Tracheal epithelial cell (primary cell): ENCODE measurements at places on chromosomes 6 and 20. TPM values are rescaled to one million over a fixed set of nuclear protein-coding genes. Genes with fewer than 3 reads are reported as not detected.

CCN5 gene
- total RNA-seq, result not detected in 2 replicates

GRM1 gene
- total RNA-seq, result not detected in 2 replicates

IL20RA gene
- 2.9 and 17.1 TPM in 2 replicates for total RNA-seq

GNAS gene
- 214 and 243 TPM in 2 replicates for total RNA-seq

OR2J3 gene
- not detected in 2 replicates for total RNA-seq

RSPH3 gene
- 6.5 and 10.0 TPM in 2 replicates for total RNA-seq

GSTA1 gene
- total RNA-seq, result 0.48 TPM in 1 of 2 replicates, not detected in the other

PDE10A gene
- under 0.01 and 4.8 TPM in 2 replicates for total RNA-seq

CALHM4 gene
- not detected in 2 replicates for total RNA-seq

LY6G6F gene
- not detected in 2 replicates for total RNA-seq

CABLES2 gene
- 0.24 and 0.85 TPM in 2 replicates for total RNA-seq

DDX43 gene
- 0.43 and 0.48 TPM in 2 replicates for total RNA-seq

GABRR1 gene
- not detected in 2 replicates for total RNA-seq

PLN gene
- total RNA-seq, result not detected in 2 replicates

C20orf202 gene
- not detected in 2 replicates for total RNA-seq

DNAH8 gene
- total RNA-seq, result not detected in 2 replicates

HUS1B gene
- total RNA-seq, result 0.85 and 1.2 TPM in 2 replicates

TAGAP gene
- under 0.01 TPM in 1 of 2 replicates, not detected in the other for total RNA-seq

SAMD5 gene
- 0.48 and 2.1 TPM in 2 replicates for total RNA-seq

PHACTR3 gene
- total RNA-seq, result 3.4 and 13.6 TPM in 2 replicates

ZNF337 gene
- total RNA-seq, result 15.6 and 18.6 TPM in 2 replicates

PHF20 gene
- 23.0 and 28.0 TPM in 2 replicates for total RNA-seq

DDR1 gene
- total RNA-seq, result 195 and 363 TPM in 2 replicates

ERVFRD-1 gene
- not detected in 2 replicates for total RNA-seq

HLA-DRA gene
- not detected in 2 replicates for total RNA-seq

PPP1R3D gene
- total RNA-seq, result 10.6 and 16.4 TPM in 2 replicates

FLRT3 gene
- total RNA-seq, result 13.5 and 34.1 TPM in 2 replicates

UBD gene
- 9.9 TPM in 1 of 2 replicates, not detected in the other for total RNA-seq

TRAPPC3L gene
- not detected in 2 replicates for total RNA-seq

OXT gene
- not detected in 2 replicates for total RNA-seq

HMGCLL1 gene
- 0.48 TPM in 1 of 2 replicates, not detected in the other for total RNA-seq

KCTD20 gene
- 30.9 and 34.5 TPM in 2 replicates for total RNA-seq

TBXT gene
- not detected in 2 replicates for total RNA-seq

SNPH gene
- 2.6 and 3.4 TPM in 2 replicates for total RNA-seq

MSH5 gene
- 4.3 and 5.8 TPM in 2 replicates for total RNA-seq

SLCO4A1 gene
- 1.1 and 8.0 TPM in 2 replicates for total RNA-seq

TDRD6 gene
- total RNA-seq, result under 0.01 and 0.43 TPM in 2 replicates

WFDC11 gene
- total RNA-seq, result not detected in 2 replicates

OLIG3 gene
- total RNA-seq, result not detected in 2 replicates

SMOC2 gene
- 1.1 TPM in 1 of 2 replicates, not detected in the other for total RNA-seq

BPIFB2 gene
- not detected in 2 replicates for total RNA-seq
